ENCODE measurements at places on chromosomes 5 and 9.

DNA sequence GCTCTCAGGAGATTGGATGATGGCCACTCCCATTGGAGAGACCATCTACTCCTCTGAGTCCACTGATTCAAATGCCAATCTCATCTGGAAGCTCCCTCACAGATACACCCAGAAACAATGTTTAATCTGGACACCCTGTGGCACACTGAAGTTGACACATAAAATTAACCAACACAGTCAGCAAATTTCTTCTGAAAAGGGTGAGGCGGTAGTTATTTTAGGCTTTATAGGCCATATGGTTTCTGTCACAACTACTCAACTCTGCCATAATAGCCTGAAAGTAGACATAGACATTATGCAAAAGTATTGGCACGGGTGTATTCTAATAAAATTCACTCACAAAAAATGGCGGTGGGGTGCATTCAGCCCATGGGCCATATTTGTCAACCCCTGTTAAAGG is 244.5 kb upstream of the VLDLR start:
- DNase-seq = no peak

DNA sequence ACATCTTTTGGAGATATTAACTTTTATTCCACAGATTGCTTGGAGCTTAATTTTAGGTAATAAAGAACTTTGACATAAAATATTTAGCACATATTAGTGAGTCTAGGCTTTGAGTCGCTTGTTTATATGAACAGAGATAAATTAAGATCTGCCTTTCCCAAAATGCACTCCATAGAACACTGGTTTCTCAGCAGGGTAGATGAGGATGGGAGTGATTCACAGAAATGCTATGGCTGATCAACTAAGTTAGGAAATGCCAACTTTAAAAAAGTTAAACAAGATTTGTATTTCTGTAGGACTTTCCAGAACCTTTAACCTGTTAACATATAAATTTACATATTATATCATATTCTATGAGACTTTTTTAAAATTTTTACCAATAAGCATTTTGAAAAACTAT is 65.2 kb downstream of the STARD4 start:
- DNase-seq = no peak

DNA sequence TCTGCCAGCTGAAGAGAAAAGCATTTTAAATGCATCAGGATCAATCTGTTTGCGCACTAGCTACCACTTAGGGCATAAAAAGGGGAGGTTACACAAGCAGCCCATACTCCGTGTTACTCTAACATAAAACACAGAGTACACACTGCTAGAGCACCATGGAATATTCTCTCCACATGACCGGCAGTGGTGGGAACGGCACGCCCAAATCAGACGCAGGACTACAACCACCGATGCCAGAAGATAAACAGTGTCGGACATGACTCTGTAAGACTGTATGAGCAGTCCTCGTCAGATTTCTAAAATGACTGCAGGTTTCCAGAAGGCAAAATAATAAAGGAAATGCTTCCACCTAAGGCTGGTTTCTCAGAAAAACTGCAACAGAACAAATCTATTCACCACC is 40.0 kb downstream of the CDK5RAP2 start:
- peak; percentile 88 for DNase-seq

- no peak for DNase-seq
Measured at GRCh38 chr9:20591223-20591622, 31.1 kb downstream of the MLLT3 start.

DNA sequence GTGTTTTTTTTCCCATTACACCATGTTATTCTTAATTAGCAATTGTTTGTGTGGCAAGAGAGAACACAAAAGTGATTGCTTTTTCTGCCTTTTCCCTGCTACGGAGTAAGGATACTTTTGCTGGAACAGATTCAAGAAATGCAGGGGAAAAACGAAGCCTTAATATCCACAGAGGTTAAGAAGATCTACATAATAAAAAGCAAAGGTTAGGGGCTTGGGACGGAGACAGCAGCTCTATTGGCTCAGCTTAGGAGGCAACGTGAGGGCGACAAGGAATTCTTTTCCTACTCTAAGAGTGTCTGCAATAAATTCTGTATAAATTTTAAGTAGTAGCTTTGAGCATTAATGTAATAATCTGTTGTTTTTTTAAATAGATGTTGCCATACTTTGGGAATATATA is 693.3 kb downstream of the DTWD2 start:
- no peak for DNase-seq

DNA sequence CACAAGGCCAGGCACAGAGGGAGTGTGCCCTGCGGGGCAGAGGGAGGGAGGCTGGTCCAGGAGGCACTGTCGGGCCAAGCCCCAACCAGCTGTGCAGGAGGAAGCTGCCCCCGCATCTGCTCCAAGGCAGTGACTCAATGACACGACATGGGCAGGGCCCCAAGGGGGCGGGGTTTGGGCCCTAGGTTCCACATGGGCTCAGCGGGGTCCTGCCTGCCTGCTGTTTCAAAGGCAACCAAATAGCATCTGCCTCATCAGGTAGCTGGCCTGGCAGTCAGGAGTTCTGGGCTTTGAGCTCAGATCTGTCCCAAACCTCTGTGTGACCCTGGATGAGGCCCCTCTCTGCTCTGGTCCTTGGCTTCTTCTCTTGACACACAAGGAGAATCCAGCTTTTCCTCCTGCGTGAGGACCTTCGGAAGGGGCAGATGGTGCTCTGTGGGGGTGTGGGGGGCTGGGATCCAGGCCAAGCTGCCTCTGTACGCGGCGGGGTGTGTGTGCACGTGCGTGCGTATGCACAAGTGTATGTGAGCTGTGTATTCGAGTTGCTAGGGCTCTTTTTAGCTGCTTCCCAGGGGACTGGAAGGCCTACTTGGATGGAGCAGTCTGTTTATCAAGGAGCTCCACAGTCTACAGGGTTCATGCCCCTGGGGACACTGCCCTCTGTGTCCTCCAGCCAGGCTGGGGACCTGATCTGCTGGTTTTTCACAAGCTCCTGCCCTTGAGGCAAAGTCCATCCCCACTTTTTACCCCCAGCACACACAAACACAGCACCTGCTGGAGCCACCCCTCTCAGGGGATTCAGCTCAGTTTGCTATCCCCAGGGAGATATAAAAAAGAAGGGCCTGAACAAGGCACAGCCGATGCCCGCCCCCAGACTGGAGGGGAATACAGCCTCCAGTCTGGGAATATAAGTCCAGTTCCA is 138.9 kb downstream of the RGS3 start:
- peak; percentile 59 for DNase-seq
